Right atrium auricular region (tissue), 2 donors: ENCODE measurements at places on chromosomes 7 and 10. TPM values are rescaled to one million over a fixed set of nuclear protein-coding genes. Genes with fewer than 3 reads are reported as not detected.

Gene IKZF1
- 9.7 TPM for total RNA-seq

Gene GPR22
- 40.6 TPM for total RNA-seq

Gene SFMBT2
- 7.9 TPM for total RNA-seq

Gene KIAA1549
- total RNA-seq, result 0.85 TPM

Gene NPC1L1
- not detected for total RNA-seq

DNA sequence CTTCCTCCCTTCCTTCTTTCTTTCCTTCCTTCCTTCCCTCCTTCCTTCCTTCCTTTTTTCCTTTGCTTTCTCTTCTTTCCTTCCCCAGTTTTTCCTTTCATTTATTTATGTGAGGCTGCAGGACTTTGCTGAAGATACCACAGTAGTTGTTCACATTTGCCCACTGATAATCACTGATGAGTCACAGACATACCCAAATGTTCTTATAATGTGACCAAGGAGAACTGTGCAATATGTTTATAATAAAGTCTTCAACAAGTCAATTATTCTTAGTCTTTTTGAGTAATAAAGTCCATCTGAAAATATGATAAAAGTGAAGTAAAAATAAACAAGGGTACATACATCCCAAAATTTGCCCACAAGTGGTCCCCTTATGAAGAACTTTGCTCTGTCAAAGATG is 159.7 kb downstream of the GNAI1 start:
- no peak for DNase-seq

DNA sequence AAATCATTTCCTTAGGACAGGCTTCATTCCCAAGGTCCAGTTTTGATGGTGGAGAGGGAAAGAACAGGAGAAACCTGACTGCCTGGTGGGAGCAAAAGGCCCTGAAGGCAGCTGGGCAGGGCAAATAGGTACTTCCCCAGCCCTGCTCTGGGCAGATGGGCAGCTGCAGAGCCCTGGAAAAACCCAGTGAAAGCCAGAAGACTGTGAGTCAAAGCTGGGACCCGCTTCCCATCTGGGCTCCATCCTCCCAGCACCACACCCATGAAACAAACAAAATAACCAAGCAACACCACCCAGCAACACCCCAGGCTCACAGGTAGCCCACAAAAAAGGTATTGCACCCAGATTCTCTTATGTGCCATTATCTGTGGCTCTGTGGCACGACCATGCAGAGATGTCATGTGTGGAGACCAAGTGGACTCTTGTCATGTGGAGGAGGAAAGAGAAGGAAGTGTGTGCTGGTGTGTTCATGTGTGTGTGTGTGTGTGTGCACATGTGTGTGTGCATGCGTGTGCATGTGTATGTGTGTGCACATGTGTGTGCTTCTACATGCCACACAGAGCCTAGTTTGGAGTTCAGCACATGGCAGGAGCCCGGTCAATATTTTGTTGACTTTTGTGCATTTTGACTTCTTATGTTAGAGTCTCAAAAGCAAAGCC is 9.8 kb downstream of the CLRN3 start:
- DNase-seq, result no peak

DNA sequence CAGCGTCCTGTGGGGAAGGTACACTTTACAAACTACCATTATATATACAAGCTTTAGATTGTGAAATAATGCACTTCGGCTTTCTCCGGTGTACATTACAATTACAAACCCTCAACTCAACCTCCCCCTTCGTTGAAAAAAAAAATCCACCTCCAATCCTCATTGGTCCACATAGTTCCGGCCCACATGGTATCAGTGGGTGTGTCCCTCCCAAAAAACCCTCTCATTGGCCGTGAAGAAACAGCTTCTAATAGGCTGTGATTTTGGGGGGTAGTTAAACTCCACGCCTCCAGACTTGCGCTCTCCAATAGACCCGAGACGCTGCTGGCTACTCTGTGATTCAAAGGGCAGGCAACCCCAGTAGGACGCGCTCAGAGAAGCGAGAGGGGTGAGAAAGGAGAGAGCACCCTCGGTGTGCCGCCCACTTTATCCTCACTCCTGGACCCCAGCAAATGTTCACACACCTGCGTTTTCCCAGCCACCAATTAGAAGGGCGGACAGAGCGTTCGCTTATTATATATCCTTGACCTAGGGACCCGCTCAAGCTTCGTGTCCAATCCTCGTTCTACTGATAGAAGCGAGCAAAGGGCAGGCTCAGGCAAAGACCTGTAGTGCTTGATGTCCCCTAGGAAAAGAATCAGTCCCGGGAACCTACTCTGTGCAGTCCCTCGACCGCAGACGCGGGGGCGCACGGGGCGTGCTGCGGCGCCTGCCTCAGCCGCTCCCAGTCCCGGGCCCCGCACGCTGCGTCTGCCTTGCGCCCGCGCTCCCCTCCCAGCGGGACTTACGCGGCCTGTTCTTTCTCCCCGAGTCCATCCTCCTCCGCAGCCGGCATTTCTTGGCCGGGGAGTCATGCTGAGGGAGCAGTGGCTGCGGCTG is 991 bp downstream of the PANK1 start:
- peak; percentile 82 for DNase-seq

DNA sequence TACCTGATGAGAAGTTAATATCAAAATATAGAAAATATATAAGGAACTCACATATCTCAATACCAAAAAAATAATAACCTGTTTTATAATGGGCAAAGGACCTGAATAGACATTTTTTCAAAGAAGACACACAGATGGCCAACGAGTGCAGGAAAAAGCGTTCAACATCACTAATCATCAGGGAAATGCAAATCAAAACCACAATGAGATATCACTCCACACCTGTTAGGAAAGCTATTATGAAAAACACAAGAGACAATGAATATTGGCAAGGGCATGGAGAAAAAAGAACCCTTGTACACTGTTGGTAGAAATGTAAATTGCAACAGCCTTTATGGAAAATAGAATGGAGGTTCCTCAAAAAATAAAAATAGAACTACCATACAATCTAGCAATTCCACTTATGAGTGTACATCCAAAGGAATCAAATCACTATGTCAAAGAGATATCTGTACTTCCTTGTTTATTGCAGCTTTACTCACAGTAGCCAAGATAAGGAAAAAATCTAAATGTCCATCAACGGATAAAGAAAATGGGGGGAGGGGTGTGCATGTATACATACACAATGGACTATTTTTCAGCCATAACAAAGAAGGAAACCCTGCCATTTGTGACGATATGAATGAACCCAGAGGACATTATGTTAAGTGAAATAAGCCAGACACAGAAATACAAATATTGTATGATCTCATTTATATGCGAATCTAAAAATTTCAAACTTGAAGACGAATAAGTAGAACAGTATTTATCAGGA is 3.6 kb upstream of the ALOX5 start:
- no peak for DNase-seq

- no peak for DNase-seq
Measured at GRCh38 chr10:132541129-132541528, 3.5 kb downstream of the INPP5A start.

DNA sequence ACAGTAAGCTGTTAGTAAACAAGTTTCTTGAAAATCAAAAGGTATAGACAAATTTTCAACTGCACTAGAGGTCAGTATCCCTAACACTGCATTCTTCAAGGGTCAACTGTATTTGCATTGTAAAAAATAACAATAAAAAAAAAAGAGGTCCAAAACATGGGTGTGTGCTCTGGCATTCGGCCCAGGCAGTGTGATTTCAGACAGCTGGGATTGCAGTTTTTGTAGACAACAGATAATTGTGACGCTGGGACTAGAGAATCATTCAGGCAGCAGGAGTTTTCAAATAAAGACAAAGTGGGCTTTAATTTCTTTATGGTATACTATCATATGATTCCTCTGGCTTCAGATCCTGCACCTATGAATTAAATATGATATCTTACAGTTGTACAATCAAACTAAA is 543.2 kb upstream of the SEMA3D start:
- no peak for DNase-seq
